ENCODE measurements at places on chromosomes 7 and 10. TPM values are rescaled to one million over a fixed set of nuclear protein-coding genes. Genes with fewer than 3 reads are reported as not detected.

IDI2 gene
- total RNA-seq = not detected

MORN4 gene
- total RNA-seq = 2.2 TPM

TSPAN12 gene
- total RNA-seq = 1.9 TPM

DPY19L1 gene
- 6.4 TPM for total RNA-seq

TBX20 gene
- total RNA-seq = not detected

RNF148 gene
- not detected for total RNA-seq

MBL2 gene
- total RNA-seq = not detected

C10orf105 gene
- total RNA-seq = 0.03 TPM

UCN3 gene
- total RNA-seq = not detected

NAT16 gene
- total RNA-seq = not detected

CCDC172 gene
- not detected for total RNA-seq

ST8SIA6 gene
- total RNA-seq = not detected

GDF2 gene
- total RNA-seq = not detected

GPR158 gene
- total RNA-seq = not detected

RBP3 gene
- not detected for total RNA-seq

TMEM273 gene
- total RNA-seq = 20.9 TPM

GNG11 gene
- 0.85 TPM for total RNA-seq

HNRNPF gene
- 372 TPM for total RNA-seq

PGAM2 gene
- total RNA-seq = 0.24 TPM

EMX2 gene
- not detected for total RNA-seq

ATG9B gene
- total RNA-seq = 0.36 TPM

OR9A2 gene
- total RNA-seq = not detected

NEURL1 gene
- total RNA-seq = 0.05 TPM

STOX1 gene
- 0.67 TPM for total RNA-seq

HYAL4 gene
- 0.37 TPM for total RNA-seq

SMURF1 gene
- total RNA-seq = 14.0 TPM
